ENCODE measurements at places on chromosomes 5 and 9.

DNA sequence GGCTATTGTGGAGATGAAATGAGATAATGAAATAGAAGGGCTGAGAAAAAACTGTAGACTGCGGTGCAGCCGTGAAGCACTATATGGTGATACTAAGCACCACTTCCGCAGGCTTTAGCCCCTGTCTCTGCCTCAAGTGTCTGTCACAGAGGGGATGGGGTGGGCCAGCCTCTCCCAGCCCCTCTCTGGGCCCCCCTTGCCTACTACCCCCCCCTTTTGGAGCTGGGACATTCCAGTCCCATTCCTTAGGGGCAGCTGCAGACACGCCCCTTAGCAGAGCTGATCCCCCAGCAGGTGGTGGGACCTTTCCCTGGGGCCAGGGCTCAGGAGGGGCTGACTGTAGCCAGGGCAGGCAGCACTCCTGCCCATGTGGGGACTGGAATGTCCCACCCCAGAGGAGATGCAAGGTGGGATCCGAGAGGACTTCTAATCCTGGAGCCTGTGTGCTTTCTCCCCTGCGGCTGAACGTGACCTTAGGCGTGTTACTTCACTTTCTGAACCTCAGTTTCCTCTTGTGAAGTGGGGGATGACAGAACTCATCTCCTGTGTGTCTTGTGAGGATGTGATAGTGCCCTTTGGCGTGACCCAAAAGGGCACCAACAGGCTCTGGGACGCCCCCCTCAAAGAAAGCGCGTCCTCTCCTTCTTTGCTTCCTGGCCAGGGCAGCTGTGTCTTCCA, 1.9 kb downstream of the N4BP3 start:
- DNase-seq, result no peak

GRCh38 chr5:54867310-54867944, 118.0 kb downstream of the ESM1 start:
- peak; percentile 59 for DNase-seq

GRCh38 chr9:129891569-129891968, 56.3 kb downstream of the USP20 start:
- DNase-seq, result no peak

GRCh38 chr5:177067503-177067902, 19.2 kb upstream of the FGFR4 start:
- no peak for DNase-seq

GRCh38 chr9:121222524-121223171, 21.0 kb upstream of the RAB14 start:
- peak; percentile 43 for DNase-seq

GRCh38 chr9:136900556-136900955, 14.2 kb downstream of the TRAF2 start:
- no peak for DNase-seq

DNA sequence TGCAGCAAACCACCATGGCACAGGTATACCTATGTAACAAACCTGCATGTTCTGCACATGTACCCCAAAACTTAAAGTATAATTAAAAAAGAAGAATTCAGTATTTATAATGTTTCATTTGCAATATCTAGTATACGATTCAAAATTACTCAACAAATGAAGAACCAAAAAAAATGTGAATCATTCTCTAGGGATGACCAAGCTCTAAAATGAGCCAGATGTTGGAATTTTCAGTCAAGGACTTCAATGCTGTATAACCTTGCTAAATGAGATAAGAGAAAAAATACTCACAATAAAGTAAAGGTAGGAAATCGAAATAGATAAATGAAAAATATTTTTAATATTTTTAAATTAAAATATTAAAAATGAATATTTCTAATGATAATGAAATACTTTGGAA, 108.7 kb upstream of the ADRA1B start:
- no peak for DNase-seq

GRCh38 chr9:77457916-77458592, 190.1 kb downstream of the GNA14 start:
- peak; percentile 63 for DNase-seq

GRCh38 chr9:127926906-127927200, 3.7 kb downstream of the PIP5KL1 start:
- DNase-seq, result no peak

- DNase-seq, result peak; percentile 35
Measured at GRCh38 chr9:86413971-86414880, 60.0 kb upstream of the TUT7 start.

DNA sequence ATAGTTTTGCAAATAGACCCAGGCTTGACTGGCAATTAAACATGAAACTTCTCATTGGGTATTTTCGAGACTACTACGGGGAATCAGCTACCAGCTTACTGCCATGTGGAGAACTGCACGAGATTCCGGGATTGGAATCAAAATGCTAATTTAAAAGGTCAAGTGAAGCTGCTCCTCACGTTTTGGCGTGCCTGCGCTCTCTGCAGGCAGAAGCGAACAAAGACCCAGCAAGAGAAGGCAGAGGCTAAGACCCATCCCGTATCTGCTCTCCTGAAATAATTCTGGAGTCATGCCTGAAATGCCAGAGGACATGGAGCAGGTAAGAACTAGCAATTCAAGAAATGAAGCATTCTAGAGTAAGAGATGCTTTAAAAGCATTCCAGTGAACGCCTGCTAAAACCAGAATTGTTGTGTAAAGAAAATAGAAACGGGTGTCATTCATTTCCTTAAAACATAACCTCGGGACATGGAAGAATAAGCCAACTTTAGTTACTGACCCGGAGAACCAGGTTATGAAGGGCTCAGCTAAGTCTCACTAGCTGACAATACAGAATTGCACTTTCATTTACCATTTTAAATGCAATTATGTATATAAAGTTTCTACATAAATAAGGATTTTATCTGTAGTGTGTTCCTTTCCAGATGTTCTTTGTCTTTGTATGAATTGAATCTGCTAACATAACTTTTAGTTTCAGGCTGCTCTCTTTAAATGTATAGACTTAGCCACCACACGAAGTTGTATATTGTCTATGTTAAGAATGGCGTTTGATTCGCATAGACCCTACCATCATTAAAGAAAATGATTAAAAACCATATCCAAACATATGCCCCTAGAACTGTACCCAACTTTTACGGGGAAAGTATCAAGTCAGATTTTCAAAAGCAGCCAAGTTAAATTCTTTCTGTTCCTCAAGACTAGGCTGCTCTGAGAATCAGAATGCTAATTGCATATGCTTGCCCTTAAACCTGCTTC, 2.0 kb upstream of the MAT2B start:
- DNase-seq, result peak; percentile 86

- DNase-seq, result no peak
Measured at GRCh38 chr9:3894772-3895171, 369.0 kb upstream of the RFX3 start.

DNA sequence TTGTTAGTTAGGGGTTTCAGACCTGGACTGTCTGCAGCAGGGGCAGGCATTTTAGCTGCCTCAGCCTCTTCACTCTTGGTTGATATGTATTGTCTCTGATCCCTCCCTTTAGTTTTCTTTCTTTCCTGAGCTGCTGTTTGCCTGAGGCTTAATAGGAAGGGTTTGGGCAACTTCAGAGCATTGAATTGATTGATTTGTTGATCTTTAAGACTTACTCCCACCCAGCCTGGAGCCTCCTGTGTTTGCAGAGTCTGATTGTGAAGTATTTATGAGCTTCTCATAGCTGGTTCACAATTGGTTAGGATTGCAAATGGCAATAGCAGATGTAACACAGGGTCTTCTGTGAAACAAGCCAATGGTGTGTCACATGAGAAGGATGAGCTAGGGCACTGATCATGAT, 671.8 kb upstream of the SEMA6A start:
- DNase-seq, result no peak

DNA sequence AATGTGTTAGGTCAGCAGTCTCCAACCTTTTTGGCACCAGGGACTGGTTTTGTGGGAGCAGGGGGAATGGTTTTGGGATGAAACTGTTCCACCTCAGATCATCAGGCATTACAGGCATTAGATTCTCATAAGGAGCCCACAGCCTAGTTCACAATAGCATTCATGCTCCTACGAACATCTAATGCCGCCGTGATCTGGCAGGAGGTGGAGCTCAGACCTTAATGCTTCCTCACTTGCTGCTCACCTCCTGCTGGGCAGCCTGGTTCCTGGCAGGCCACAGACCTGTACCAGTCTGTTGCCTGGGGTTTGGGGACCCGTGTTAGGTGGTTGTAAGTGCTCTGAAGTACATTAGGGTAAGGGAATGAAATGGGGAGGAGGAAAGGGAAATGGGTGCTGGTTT, 9.7 kb upstream of the CTNNA1 start:
- DNase-seq, result no peak

GRCh38 chr5:30131-30530, 61.8 kb upstream of the PLEKHG4B start:
- no peak for DNase-seq

GRCh38 chr5:168088410-168089173, 202.9 kb upstream of the WWC1 start:
- no peak for DNase-seq

DNA sequence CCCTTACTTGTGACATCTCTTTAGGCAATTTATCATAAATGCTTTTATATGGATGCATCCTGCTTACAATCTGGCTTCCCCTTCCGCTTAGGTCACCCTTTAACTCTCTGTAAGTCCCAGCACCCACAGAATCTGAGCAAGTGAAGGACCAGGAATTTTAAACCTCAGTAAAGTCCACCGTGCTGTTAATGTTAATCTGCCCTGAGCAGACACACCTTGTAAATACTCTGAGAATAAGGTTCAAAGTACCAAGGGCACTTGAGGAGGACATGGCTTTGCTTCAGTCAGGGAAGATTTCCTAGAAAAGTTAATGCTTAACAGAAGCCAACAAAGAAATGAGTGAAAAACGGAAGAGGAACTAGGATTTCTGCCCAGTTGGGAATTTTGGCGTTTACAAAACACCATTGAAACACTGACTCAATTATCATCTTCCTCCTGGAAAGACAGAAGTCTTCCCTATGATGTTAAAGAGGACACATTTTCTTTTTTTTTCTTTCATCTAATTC, 26.4 kb upstream of the TTC39B start:
- no peak for DNase-seq

DNA sequence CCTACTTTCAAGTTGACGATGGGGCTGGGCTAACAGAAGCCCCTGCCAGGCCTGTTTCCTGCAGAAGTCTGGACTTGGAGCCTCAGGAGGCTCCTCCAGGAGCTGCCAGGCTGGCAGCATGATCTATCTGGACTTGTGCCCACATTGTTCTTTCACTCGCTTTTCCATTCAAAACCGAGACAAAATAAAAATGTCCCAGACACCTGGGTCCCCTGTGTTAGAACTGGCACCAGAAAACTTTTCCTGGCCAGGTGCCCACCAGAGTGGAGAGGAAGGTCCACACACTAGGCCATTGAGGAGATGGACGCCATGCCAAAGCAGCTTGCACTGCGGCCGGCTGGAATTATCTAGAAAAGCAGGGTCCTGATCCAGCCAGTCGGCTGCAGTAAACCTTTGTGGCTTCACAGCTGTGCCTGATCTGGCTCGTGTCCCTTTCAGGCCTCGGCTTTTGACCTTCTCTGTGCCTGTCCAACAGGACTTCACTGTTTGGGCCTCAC, 78.2 kb downstream of the GCNT1 start:
- no peak for DNase-seq

- no peak for DNase-seq
Measured at GRCh38 chr9:115972362-115972761, 181.2 kb upstream of the PAPPA start.

DNA sequence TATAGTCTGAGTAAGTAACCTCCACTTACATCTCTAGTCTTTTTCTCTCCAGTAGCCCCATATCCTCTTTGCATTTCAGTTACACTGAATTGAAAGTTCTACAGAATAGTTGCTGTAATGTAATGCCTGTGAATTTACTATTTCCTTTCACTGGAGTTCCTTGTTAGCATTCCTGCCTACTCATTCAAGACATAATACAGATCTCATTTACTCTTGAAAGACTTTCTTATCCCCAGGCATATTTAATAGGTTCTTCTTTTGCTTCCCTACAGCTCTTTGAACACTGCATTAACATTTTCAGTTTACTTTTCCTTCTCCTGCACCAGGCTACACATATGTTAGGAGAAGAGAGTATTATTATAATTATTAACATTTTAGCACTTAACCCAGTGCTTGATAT, 87.6 kb upstream of the OR13F1 start:
- DNase-seq, result no peak

DNA sequence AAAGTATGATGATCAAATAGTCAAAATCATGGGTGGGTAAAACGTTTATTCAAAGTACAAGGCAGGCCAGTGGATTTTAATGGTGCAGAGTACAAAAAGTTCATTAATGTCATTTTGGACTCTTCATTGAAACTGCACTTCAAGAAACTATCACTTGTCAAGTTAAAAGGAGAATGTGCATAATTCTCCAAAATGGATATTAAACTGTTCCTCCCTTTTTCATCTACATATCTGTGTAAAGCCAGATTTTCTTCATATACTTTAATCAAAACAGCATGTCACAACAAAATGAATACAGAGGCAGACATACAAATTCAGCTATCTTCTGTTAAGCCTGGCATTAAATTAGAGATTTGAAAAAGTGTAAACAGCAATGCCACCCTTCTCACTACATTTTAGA, 401.6 kb downstream of the NR2F1-AS1 start:
- DNase-seq, result no peak

DNA sequence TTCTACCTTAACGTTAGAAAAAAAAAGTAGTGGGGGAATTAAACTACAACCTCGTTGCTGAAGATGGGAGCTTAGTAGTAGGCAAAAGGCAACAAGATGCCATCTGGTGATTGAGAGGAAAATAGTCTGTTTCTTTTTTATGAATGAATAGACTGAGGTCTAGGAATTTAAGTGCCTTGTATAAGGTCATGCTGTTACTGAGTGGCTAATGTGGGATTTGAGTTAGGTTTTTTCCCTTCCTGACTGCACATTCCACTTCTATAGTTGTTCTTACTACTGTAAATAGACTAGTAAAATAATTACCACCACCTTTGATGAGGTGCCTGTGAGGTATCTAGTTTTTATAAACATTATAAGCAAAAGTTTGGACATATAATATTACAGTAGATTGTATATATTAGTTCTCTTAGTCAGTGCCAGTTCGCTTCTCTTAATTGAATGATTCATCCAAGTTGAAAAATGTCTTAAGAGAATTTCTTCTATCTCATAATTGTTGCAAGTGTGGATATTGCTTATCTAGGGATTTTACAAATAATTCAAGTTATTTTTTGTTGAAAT, 19.1 kb downstream of the FSD1L start:
- no peak for DNase-seq

GRCh38 chr5:107616213-107616612, 54.5 kb downstream of the EFNA5 start:
- DNase-seq, result no peak

- DNase-seq, result no peak
Measured at GRCh38 chr5:36028816-36029465, 37.7 kb downstream of the UGT3A2 start.

Measured in SW480 (cell line).